IPS DF 6.9 (cell line): ENCODE measurements at places on chromosomes 2 and 18.

DNA sequence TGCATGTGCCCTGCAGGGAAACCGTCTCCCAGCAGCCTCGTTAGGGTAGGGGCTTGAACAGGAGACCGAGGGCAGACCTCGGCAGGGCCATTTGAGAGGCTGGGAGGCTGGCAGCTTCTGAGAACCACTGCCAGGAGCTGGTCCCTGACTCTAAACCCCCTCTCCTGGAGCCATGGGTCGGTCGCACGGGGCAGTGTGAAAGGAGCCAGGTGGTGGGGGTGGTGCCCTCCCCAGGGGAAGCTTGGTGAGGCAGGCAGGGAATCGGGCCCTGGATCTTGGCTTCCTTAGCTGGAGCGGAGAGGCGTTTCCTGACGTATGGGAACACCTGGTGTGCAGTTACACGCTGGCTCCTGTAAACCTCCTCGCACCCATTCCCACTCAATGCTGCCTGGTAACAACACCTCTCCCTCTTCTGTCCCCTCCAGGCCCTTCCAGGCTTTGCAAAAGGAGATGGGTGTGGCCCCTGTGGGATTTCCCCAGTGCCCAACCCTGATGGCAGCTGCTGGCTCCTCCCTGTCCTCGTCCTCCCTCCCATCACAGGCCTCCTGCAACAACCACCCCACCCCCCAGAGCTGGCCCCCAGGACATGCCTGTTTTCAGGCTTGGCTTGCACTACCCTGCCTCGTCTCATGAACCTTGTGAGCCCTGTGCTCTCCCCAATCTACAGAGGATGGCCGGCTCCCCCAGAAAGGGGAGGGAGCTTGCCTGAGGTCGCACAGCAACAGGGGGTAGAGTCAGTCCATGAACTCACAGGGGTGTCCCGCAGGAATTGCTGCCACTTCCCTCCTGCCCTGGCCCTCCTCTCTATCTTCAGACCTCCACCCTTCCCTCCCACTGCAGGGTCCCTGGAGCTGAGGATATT is 24.4 kb downstream of the ADRA2B start:
- no peaks in the 10 kb centered on the region for H3K27me3 ChIP-seq
- no peak overlapping the region for H3K27ac ChIP-seq
- H3K4me3 ChIP-seq: no peak overlapping the region
- H3K4me1 ChIP-seq: peaks cover 3% of the 10 kb centered on the region; the same call in 1 of the 2 replicates
- no peaks in the 10 kb centered on the region for H3K36me3 ChIP-seq

DNA sequence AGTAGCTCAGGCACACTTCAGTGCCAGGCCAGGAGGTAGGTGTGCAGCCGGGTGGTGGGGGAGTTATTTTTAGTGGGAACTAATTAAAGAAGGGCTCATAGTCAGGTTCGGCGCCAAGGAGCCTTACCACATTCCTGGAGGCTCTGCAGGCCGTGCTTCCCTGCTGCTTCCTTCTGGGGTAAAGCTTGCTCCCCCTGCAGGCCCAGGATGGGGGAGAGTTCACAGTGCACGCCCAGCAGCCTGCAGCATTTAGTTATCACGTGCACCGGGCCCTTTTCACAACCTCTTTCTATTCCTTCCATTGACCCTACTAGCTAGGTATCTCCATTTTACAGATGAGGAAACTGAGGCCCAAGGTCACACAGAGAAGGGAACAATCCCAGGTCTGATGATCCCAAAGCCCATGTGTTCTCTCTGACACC is 2.5 kb downstream of the KCNF1 start:
- no peak for DNase-seq
- peaks cover 15% of the 10 kb centered on the region for H3K27me3 ChIP-seq
- peaks cover 10% of the 10 kb centered on the region; the same call in 1 of the 2 replicates for H3K4me1 ChIP-seq
- no peak overlapping the region for H3K27ac ChIP-seq
- H3K4me3 ChIP-seq: no peak overlapping the region

DNA sequence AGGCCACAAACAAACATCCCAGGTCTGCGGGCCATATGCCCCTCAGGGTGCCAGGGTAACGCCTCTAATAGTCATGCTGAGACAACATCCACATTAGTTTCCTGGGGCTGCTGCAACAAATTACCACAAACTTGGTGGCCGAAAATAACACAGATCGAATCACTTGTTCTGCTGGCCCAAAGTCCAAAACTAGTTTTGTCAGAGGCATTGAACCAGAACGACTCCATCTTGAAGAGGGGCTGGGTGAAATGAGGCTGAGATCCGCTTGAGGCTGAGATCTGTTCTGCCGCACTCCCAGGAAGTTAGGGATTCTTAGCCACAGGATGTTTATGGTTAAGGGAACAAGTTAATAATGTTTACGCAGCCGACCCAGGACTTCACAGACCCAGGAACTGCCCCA is 66.7 kb downstream of the COPS8 start:
- no peak overlapping the region for H3K4me3 ChIP-seq
- no peaks in the 10 kb centered on the region for H3K27me3 ChIP-seq
- H3K4me1 ChIP-seq: no peaks in the 10 kb centered on the region
- no peak for DNase-seq
- H3K27ac ChIP-seq: no peak overlapping the region

DNA sequence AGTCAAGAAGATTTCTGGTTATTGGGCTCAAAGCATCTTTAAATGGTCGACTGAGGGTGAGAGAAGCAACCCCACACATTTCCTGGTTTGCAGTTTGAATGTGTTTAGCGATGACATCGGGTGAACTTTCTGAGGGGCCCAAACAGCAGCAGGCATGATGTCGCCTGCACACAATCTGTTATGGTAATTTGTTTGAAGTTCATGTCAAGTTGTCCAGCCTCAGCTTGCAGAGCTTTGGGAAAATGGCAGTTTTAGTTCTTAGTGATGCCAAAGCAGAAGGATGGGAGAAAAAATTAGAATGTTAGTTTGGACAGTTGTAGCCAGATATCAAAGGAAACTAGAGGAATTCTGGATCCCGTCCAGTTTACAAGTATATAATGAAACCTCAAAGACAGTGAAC is 284.6 kb downstream of the MBD5 start:
- DNase-seq: no peak
- H3K27ac ChIP-seq: no peak overlapping the region
- no peak overlapping the region for H3K4me3 ChIP-seq
- H3K27me3 ChIP-seq: no peaks in the 10 kb centered on the region

- H3K36me3 ChIP-seq: no peaks in the 10 kb centered on the region
- H3K4me1 ChIP-seq: peaks cover 2% of the 10 kb centered on the region; the same call in 1 of the 2 replicates
- DNase-seq: no peak
- peaks cover 7% of the 10 kb centered on the region; the same call in 1 of the 2 replicates for H3K27me3 ChIP-seq
- no peak overlapping the region for H3K27ac ChIP-seq
Observed at GRCh38 chr2:113156278-113157117, 17.3 kb upstream of the PSD4 start.

- no peaks in the 10 kb centered on the region for H3K4me1 ChIP-seq
- H3K4me3 ChIP-seq: no peak overlapping the region
- H3K27me3 ChIP-seq: no peaks in the 10 kb centered on the region
- no peak overlapping the region for H3K27ac ChIP-seq
Observed at GRCh38 chr2:143312441-143312840, 183.2 kb downstream of the ARHGAP15 start.

GRCh38 chr2:120403261-120403660 is 57.3 kb downstream of the INHBB start:
- H3K4me1 ChIP-seq: no peaks in the 10 kb centered on the region
- no peak overlapping the region for H3K4me3 ChIP-seq
- no peaks in the 10 kb centered on the region for H3K27me3 ChIP-seq
- H3K27ac ChIP-seq: no peak overlapping the region
- no peak for DNase-seq
- H3K36me3 ChIP-seq: no peaks in the 10 kb centered on the region

GRCh38 chr2:36783246-36783645 is 86.7 kb downstream of the VIT start:
- no peaks in the 10 kb centered on the region; the same call in 1 of the 2 replicates for H3K4me1 ChIP-seq
- no peak for DNase-seq
- H3K27ac ChIP-seq: no peak overlapping the region
- no peak overlapping the region for H3K4me3 ChIP-seq

- no peak overlapping the region for H3K27ac ChIP-seq
- H3K4me1 ChIP-seq: no peaks in the 10 kb centered on the region
- H3K27me3 ChIP-seq: no peaks in the 10 kb centered on the region
- H3K4me3 ChIP-seq: no peak overlapping the region
- no peak for DNase-seq
Observed at GRCh38 chr2:234373481-234374149, 123.3 kb downstream of the ARL4C start.

DNA sequence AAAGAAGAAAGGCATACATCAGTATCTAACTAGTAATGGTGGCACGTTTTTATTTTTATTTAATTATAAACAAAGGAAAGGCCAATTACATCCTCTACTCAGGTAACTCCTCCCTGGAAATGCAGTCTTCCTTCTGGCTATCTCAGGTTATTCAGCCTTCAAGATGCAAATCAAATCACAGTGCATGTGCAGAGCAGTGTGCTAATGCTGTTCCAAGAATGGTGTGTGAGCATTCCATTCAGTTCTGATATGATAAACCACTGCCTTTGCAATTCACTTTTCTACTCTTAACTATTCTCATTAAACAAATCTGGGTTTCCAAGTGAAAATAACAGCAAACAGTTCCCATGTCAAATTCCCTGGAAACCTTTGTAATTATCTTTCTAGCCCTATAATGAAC is 38.4 kb downstream of the SEPTIN10 start:
- H3K27me3 ChIP-seq: no peaks in the 10 kb centered on the region
- H3K36me3 ChIP-seq: no peaks in the 10 kb centered on the region
- H3K4me1 ChIP-seq: no peaks in the 10 kb centered on the region
- no peak overlapping the region for H3K27ac ChIP-seq
- no peak for DNase-seq

DNA sequence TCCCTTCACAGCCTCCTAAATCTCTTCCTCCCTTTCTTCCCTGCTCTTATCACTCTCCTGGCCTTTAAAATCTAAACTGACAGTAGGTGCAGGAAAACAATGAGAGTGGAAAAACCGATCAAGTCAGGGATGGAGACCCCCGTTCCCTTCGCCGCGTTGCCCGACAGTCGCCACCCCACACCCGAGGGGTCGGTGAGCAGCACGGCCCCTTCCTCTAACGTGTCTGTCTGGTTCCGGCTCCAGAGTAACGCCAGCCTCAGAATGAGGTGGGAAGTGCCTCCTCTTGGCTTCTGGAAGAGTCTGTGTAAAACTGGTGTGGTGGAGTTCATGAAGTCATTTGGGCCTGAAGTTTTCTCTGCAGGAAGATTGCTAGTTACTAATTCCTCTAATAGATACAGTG is 138.6 kb downstream of the NFATC1 start:
- H3K4me3 ChIP-seq: no peak overlapping the region
- DNase-seq: no peak
- H3K36me3 ChIP-seq: no peaks in the 10 kb centered on the region
- no peaks in the 10 kb centered on the region for H3K4me1 ChIP-seq
- H3K27ac ChIP-seq: no peak overlapping the region

DNA sequence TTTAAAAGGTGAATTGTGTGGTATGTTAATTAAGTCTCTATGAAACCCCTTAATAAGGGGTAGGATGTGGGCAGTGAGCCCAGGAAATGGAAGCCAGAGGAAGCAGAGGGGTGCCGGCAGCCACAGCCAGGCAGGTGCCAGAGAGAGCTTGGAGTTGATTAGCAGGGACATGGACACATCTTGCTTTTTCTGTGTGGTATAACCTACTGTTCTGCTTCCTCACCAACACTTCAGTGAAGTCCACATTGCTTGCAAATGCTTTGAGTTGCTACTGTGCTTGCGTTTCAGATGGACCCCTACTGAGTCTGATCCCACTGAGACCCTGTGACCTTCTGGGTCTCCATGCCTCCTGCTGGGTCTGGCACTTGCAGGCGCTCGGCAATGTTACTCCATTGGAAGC is 30.3 kb upstream of the ARHGEF4 start:
- H3K4me3 ChIP-seq: no peak overlapping the region
- no peak for DNase-seq
- no peaks in the 10 kb centered on the region for H3K27me3 ChIP-seq
- H3K36me3 ChIP-seq: no peaks in the 10 kb centered on the region
- H3K27ac ChIP-seq: no peak overlapping the region

DNA sequence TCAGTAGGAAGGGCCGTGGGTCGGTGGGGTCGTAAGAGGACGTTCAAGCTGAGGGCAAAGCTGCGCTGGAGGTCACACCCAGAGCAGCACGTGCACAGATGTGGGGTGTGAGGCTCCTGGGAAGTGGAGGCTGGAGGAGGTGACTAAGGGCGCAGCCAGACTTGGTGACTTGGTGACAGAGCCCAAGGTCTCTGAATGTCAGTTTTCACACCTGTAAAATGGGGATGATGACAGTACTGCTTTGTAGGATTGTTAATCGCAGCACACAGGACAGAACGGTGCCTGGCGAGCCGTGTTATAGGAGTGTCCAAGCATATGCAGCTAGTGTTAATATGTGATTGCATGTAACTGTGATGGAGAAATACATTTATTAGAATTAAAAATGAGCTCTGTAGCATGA is 40.8 kb downstream of the NTSR2 start:
- H3K27ac ChIP-seq: no peak overlapping the region
- H3K36me3 ChIP-seq: peaks cover 17% of the 10 kb centered on the region
- DNase-seq: no peak
- no peaks in the 10 kb centered on the region for H3K27me3 ChIP-seq
- no peak overlapping the region for H3K4me3 ChIP-seq

DNA sequence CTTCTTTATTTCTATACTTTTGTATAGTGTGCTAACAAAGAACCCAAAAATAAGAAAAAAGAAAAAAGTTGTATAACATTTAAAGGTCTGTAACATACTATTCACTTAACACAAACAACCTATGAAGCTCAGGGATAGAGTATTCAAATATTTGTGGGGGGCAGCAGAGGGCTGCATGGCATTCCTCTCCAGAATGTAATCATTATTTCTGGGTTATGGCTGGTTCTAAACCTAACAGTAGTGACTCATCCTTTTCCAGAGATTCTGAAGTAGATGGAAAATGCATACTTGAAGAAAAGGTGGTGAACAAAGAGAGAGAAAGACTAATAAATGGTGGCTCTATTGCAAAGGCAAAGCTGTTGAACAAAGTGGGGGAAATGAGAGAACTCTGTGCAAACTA is 249.4 kb downstream of the NRXN1 start:
- H3K36me3 ChIP-seq: no peaks in the 10 kb centered on the region
- H3K27me3 ChIP-seq: no peaks in the 10 kb centered on the region
- no peaks in the 10 kb centered on the region for H3K4me1 ChIP-seq
- no peak overlapping the region for H3K27ac ChIP-seq
- no peak overlapping the region for H3K4me3 ChIP-seq

DNA sequence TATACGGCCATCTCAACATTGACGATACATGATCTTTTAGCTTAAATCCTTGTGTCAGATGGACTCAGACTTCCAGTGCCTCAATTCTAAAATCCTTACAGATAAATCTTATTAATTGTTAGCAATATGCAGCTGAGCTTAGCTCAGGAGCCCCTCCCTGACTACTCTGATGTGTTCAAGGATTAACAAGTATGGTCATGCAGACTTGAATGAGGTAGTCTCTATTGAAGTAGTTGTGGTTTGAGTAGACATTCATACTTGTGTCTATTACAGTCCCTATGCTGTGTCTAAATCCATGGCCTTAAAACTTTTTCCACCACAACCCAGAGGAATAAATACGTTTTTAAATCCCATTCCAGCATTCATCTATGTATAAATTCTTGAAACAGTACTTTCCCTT is 119.5 kb downstream of the NUP35 start:
- H3K27ac ChIP-seq: no peak overlapping the region
- H3K4me3 ChIP-seq: no peak overlapping the region
- DNase-seq: no peak
- H3K27me3 ChIP-seq: no peaks in the 10 kb centered on the region
- no peaks in the 10 kb centered on the region for H3K36me3 ChIP-seq

- peaks cover 2% of the 10 kb centered on the region; the same call in 1 of the 2 replicates for H3K4me1 ChIP-seq
- H3K4me3 ChIP-seq: no peak overlapping the region; the same call in 1 of the 2 replicates
- H3K27ac ChIP-seq: no peak overlapping the region
- no peaks in the 10 kb centered on the region for H3K27me3 ChIP-seq
- no peaks in the 10 kb centered on the region; the same call in none of the 2 replicates for H3K36me3 ChIP-seq
Observed at GRCh38 chr2:96842600-96842999, 1.2 kb downstream of the ANKRD23 start.
